ENCODE measurements at places on chromosomes 12 and 14.
A peak's percentile ranks its signal among the peaks of the same experiment; 100 is the strongest.

DNA sequence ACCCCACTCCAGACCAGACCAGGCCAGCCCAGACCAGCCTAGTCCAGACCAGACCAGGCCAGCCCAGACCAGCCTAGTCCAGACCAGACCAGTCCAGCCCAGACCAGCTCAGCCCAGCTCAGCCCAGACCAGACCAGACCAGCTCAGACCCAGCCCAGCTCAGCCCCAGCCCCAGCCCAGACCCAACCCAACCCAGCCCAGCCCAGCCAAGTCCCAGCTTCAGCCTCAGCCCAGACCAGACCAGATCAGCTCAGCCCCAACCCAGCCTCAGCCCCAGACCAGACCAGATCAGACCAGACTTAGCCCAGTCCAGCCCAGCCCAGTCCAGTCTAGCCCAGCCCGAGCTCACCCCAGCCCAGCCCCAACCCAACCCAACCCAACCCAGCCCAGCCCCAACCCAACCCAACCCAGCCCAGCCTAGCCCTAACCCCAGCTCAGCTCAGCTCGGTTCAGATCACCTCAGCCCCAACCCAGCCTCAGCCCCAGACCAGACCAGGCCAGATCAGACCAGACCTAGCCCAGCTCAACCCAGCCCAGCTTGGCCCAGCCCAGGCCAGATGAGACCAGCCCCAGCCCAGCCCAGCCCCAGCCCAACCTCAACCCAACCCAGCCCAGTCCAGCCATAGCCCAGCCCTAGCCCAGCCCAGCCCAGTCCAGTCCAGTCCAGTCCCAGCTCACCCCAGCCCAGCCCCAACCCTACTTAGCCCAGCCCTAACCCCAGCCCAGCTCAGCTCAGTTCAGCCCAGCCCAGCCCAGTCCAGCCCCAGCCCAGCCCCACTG is 204.7 kb downstream of the BCL11B start:
- H3K36me3 ChIP-seq: no peaks in the 10 kb centered on the region
- no peaks in the 10 kb centered on the region for H3K4me1 ChIP-seq
- no peak overlapping the region for H3K27ac ChIP-seq
- no peak for DNase-seq

DNA sequence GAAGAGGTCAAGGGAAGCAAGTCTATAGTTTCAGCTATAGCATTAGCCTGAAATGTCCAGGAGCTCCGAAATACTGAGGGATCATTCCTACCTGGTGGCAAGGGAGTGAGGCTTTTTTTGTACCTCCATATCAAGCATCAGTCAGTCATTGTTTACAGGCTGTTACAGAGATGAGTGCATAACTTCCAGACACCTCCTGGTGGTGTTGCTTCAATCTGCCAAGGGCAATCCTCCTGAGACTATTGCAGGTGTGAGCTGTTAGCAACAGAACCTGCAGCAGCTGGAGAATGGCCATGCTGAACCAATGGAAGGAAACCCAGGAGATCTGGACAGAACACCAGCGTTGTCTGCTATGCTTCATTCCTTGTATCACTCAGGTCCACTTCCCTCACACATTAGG is 80.0 kb upstream of the SLC8A3 start:
- H3K27me3 ChIP-seq: no peaks in the 10 kb centered on the region
- no peak overlapping the region for H3K27ac ChIP-seq
- no peaks in the 10 kb centered on the region for H3K4me1 ChIP-seq
- DNase-seq: no peak
- no peak overlapping the region for H3K4me3 ChIP-seq

DNA sequence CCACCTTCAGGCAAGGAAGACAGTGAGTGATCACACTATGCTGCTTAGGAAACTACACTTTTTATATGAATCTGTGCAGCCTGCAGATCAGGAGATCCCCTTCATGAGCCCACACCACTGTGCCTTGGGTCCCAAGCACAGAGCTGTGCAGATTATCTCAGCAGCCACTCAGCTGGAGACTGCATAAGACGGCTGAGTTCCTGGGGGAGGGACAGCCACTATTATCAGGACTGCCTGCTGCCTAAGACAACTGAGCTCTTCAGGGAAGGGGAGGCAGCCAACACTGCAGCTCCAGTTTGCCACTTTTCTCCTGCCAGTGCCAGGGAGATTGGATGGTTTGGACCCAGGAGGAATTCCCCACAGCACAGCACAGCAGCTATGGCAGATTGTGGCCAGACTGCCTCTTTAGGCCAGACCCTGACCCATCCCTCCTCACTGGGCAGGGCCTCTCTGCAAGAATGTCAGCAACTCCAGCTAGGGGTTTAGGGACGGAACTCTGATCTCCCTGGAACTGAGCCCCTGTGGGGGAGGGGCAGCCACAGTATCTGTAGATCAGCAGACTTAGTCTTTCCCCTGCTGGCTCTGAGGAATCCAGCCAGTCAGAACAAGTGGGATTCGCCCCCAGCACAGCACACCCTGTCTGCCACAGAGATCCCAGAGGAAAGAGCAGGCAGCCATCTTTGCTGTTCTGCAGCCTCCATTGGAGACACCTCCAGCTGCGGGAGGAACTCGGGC is 141.3 kb downstream of the KLHL28 start:
- no peak for DNase-seq
- H3K4me1 ChIP-seq: no peaks in the 10 kb centered on the region
- H3K4me3 ChIP-seq: no peak overlapping the region
- H3K36me3 ChIP-seq: no peaks in the 10 kb centered on the region
- H3K27me3 ChIP-seq: no peaks in the 10 kb centered on the region
- no peak overlapping the region for H3K27ac ChIP-seq

GRCh38 chr12:95116773-95117172 is 43.4 kb upstream of the NR2C1 start:
- no peaks in the 10 kb centered on the region for H3K27me3 ChIP-seq
- peak; percentile 16 for DNase-seq
- no peak overlapping the region for H3K4me3 ChIP-seq
- no peaks in the 10 kb centered on the region for H3K36me3 ChIP-seq

- DNase-seq: no peak
- H3K4me1 ChIP-seq: peaks cover 4% of the 10 kb centered on the region
- H3K27me3 ChIP-seq: no peaks in the 10 kb centered on the region
- H3K4me3 ChIP-seq: no peak overlapping the region
These were observed 22.3 kb upstream of the SSPN start for GRCh38 chr12:26172946-26173552.

DNA sequence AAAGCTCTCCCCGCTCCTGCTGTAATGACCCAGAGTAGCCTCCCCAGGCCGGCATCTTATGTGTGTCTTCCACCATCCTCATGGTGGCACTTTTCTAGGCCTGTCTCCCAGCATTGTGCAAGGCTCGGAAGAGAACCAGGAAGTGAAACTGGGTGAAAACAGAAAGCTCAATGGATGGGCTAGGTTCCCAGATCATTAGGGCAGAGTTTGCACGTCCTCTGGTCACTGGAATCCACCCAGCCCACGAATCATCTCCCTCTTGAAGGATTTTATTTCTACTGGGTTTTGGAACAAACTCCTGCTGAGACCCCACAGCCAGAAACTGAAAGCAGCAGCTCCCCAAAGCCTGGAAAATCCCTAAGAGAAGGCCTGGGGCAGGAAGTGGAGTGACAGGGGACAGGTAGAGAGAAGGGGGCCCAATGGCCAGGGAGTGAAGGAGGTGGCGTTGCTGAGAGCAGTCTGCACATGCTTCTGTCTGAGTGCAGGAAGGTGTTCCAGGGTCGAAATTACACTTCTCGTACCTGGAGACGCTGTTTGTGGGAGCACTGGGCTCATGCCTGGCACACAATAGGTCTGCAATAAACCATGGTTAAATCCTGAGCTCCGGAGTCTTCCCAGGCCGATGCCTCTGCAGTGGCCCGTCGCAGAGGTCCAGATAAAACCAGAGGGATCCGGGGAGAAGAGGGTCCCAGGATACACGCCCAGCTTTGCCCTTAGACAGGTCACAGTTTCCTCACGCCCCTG is 15.6 kb downstream of the ACVRL1 start:
- peaks cover 35% of the 10 kb centered on the region for H3K4me1 ChIP-seq
- H3K27ac ChIP-seq: no peak overlapping the region
- no peaks in the 10 kb centered on the region for H3K36me3 ChIP-seq
- no peak overlapping the region for H3K4me3 ChIP-seq
- DNase-seq: peak; percentile 21

GRCh38 chr12:65100140-65100539 is 21.0 kb downstream of the WIF1 start:
- H3K4me3 ChIP-seq: no peak overlapping the region
- DNase-seq: no peak
- no peaks in the 10 kb centered on the region for H3K27me3 ChIP-seq
- H3K4me1 ChIP-seq: no peaks in the 10 kb centered on the region
- H3K36me3 ChIP-seq: no peaks in the 10 kb centered on the region

DNA sequence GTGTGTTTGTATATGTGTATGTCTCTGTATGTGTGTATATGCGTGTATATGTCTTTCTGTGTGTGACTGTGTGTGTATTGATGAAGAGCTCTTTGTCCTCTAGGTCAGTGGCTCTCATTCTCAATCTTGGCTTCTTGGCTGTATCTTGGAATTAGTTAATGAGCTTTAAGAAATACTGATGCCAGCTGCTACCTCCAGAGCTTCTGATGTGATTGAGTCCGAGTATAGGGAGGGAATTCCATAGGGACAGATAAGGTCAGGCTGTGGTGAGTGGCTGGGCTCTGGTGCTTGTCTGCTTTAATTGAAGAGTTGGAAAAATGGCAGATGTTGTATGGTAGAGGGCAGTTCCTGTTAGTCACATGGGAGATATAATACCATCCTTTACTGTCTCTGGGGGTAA is 140.1 kb downstream of the C12orf75 start:
- no peak overlapping the region for H3K27ac ChIP-seq
- H3K36me3 ChIP-seq: no peaks in the 10 kb centered on the region
- H3K27me3 ChIP-seq: peaks cover 2% of the 10 kb centered on the region
- no peak for DNase-seq
- no peaks in the 10 kb centered on the region for H3K4me1 ChIP-seq

DNA sequence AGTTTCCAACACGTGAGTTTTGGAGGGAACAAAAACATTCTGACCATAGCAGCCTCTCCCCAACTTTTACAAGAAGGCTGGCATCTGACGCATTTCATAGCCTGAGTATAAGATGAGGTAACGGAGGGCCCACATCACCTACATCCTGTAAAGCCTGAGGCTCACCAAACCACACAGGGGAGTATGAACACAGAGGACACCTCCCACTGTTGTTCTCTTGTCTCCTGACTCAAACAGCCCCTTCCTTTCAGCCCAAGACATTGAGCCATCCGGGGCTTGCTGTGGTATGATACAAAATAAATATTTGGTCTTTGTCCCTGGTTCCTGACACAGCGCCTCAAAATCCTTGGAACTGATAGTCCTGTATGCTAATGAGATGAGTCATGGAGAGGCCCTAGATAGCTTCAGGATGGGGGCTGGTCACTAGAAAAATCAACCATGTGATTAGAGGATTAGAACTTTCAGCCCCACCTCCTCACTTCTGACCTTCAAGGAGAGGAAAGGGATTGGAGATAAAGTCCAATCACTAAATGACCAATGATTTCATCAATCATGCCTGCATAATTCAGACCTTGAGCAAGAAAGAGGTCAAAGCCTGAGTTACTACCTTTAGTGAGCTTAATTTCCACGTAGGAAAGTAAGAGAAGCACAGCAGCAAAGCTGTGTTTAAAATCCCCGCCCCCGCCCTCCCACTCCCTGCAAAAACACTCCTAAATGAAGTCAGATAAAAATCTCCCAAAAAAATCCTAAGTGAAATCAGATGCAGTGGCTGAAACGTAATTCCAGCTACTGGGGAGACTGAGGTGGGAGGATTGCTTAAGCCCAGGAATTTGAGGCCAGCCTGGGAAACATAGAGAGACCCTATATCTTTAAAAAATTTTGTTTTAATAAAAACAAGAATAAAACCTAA is 236.4 kb downstream of the PCNX1 start:
- no peak overlapping the region for H3K4me3 ChIP-seq
- DNase-seq: no peak
- H3K27me3 ChIP-seq: no peaks in the 10 kb centered on the region
- peaks cover 17% of the 10 kb centered on the region for H3K4me1 ChIP-seq
- H3K36me3 ChIP-seq: no peaks in the 10 kb centered on the region
- no peak overlapping the region for H3K27ac ChIP-seq

DNA sequence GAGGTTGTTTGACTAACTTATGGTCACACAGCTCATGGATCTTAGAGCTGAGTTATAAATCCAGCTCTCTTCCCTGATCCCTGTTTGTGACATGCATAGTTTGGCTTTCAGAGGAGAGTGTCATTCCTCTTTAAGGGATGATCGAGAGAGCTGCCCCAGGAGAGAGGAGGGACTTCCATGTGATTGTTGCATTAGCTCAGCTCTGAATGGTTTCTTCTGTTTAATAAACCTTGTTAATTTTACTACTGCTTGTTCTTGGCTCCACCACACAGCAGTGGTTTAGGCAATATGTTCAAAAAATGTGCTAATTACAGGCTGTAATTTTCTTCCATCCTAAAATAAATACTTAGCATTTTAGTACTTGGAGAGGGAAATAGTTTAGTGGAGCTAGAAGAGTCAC is 152.5 kb downstream of the C12orf75 start:
- H3K27me3 ChIP-seq: no peaks in the 10 kb centered on the region
- no peaks in the 10 kb centered on the region for H3K36me3 ChIP-seq
- H3K4me3 ChIP-seq: no peak overlapping the region
- H3K4me1 ChIP-seq: no peaks in the 10 kb centered on the region
- DNase-seq: no peak

DNA sequence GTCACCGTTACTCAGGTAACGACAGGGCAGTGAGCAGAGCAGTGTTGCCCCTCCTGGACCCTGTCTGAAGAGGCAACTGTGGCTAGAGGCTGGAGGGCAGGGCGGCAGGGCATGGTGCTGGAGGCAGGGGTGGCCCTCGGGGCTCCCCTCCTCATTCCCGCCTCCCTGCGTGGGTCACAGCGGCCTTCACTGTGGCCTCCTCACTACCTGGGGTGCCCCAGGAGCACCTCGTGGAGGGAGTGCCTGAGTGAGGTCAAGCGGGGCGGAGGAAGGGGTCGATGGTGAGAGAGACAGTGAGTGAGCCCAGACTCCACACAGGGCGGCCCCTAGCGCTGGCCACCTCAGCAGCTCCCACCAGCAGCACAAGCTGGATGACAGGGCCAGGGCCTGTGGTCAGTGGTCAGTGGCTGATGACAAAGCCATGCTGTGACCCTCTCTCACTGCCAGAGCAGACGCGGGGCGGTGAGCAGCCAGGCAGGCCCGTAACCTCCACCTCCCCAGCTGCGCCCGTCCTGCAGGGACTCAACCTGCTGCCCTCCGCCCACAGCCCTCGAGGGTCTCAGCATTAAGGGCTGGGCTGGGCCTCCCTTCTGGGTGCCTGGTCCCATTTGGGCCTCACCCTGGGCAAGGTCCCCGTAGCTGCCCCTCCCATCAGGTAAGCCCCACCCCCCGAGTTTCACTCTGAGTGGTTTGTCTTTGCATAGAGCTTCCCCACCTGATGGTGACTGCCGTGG is 17.8 kb downstream of the GPR132 start:
- no peaks in the 10 kb centered on the region for H3K27me3 ChIP-seq
- no peak overlapping the region for H3K4me3 ChIP-seq
- no peak overlapping the region for H3K27ac ChIP-seq
- no peak for DNase-seq
- peaks cover 26% of the 10 kb centered on the region for H3K36me3 ChIP-seq

DNA sequence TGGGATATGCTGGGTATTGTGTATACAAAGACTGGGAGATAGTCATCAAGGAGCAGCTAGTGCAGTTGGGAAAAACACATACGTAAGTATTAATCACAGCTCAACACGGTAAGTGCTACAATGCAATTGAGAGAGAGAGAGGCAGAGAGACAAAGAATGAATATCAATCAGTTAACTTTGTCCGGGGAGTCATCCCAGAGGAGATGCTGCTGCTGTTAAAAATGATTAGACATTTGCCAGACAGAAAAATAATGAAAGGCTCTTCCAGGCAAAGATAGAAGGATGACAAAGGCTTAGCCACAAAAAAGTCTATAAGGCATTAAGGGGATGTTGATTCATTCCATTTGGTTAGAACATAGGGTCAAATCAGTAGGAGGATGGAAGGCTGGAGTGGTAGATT is 45.1 kb downstream of the AKAP6 start:
- no peak overlapping the region for H3K4me3 ChIP-seq
- H3K36me3 ChIP-seq: no peaks in the 10 kb centered on the region
- no peaks in the 10 kb centered on the region for H3K27me3 ChIP-seq
- H3K27ac ChIP-seq: no peak overlapping the region
- no peak for DNase-seq
- no peaks in the 10 kb centered on the region for H3K4me1 ChIP-seq
